Astrocyte (in vitro differentiated cells and primary cell): ENCODE measurements at places on chromosomes 6 and 20. TPM values are rescaled to one million over a fixed set of nuclear protein-coding genes. Genes with fewer than 3 reads are reported as not detected.

Gene MARCKS
- 240 and 261 TPM in 2 replicates for total RNA-seq

Gene MUC22
- total RNA-seq: 0.05 TPM in 1 of 2 replicates, not detected in the other

DNA sequence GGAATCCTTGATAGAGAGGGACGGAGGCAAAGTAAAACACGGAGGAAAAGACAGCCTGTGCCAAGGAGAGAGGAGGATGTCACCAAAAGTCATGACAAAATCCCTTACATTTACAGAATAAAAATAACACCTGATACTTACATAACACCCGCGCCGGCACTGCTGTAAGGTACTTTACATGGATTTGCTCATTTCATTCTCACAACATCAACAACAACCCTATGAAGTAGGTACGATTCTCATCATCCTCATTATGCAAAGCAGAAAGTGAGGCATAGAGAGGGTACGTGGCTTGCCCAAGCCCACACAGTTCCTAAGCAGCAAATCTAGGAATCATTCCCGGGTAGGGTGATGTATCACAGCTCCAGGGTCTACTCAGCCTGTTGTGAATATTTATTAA lies 67.6 kb upstream of the NFATC2 start:
- DNase-seq: no peak

DNA sequence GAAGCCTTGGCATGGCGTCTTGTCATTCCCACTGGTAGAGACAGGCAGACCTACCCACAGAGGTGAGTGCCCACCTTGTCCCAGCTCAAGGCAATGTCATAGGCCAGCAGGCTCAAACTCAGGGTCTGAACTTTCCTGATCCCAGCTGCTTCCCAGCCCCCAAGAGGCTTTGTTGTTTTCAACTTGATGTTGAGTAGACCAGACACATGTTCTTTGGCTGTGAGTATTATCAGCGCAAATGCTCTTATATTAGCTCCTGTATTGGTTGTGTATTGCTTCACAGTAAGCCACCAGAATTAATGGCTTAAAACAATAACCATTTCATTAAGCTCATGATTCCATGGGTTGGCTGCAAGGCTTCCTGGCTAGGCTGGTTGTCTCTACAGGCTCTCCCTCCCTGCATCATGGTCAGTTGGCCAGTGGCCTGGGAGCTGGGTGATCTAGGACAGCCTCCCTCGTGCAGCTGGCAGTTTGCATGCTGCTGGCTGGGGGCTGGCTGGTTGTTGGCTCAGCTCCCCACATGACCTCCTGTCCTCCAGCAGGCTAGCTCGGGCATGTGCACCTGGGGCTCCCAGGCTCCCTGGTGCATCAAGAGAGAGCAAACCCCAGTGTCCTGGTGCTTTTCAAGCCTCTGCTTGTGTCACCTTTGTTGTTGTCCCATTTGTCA lies 21.6 kb downstream of the TOX2 start:
- DNase-seq: no peak
